ENCODE measurements at places on chromosomes 11 and 22.

GRCh38 chr22:20550851-20551744 is 43.7 kb downstream of the MED15 start:
- DNase-seq: peak; percentile 67

DNA sequence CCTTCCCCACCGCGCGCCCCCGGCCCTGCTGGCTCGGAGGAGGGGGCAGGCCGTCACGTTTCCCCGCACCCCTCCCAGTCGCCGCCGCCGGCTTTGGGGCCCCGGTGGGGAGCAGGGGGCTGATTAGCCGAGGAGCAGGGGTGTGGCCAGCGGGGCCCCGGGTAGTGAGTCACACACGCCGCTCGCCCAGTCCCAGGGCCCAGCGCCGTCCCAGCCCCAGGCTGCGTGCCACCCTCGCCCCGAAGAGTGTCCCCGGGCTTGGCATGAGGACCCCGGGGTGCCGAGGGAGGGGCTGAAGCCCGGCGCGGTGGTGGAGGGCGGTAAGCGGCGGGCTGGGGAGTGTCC is 34.4 kb downstream of the PRDM11 start:
- DNase-seq: peak; percentile 56

GRCh38 chr22:23828800-23829680 is 9.8 kb downstream of the DERL3 start:
- DNase-seq: no peak

GRCh38 chr22:30860176-30861105 is 108.1 kb downstream of the MORC2 start:
- DNase-seq: no peak
